ENCODE measurements at places on chromosomes 3 and 15. TPM values are rescaled to one million over a fixed set of nuclear protein-coding genes. Genes with fewer than 3 reads are reported as not detected.

The DPH6 gene
- total RNA-seq = 15.0 TPM

The NDUFB4 gene
- 122 TPM for total RNA-seq

The GNB4 gene
- 32.2 TPM for total RNA-seq

The CTXN2 gene
- not detected for total RNA-seq

The CLDN16 gene
- total RNA-seq = not detected

The RIOX2 gene
- total RNA-seq = 35.2 TPM

The ALCAM gene
- total RNA-seq = 9.9 TPM

The NEIL1 gene
- total RNA-seq = 17.9 TPM

The ZBTB47 gene
- total RNA-seq = 58.2 TPM

The GOLGA8S gene
- 0.26 TPM for total RNA-seq

The SHC4 gene
- total RNA-seq = not detected

The LRRC31 gene
- total RNA-seq = not detected

Measured in mesenteric fat pad (tissue), 1 donor.